Adipose tissue (tissue), 3 donors: ENCODE measurements at places on chromosomes 1 and 21. TPM values are rescaled to one million over a fixed set of nuclear protein-coding genes. Genes with fewer than 3 reads are reported as not detected.

The KIF17 gene
- polyA plus RNA-seq, result 4.2 TPM

The CDK11B gene
- 17.6 TPM for polyA plus RNA-seq

The SLC6A9 gene
- 2.2 TPM for polyA plus RNA-seq

The GJA5 gene
- polyA plus RNA-seq, result 16.8 TPM

The DEPDC1 gene
- polyA plus RNA-seq, result 0.04 TPM

The NTNG1 gene
- 0.43 TPM for polyA plus RNA-seq

The GJA9 gene
- polyA plus RNA-seq, result 0.04 TPM

The ESPN gene
- polyA plus RNA-seq, result 0.20 TPM

The FMO2 gene
- 79.6 TPM for polyA plus RNA-seq

The PROX1 gene
- 0.49 TPM for polyA plus RNA-seq

The TNNT2 gene
- 23.8 TPM for polyA plus RNA-seq

The BMP8A gene
- polyA plus RNA-seq, result not detected

The ACTA1 gene
- polyA plus RNA-seq, result 1.6 TPM

The ZBTB7B gene
- 55.4 TPM for polyA plus RNA-seq

The WDR3 gene
- polyA plus RNA-seq, result 7.2 TPM

The ADAMTS4 gene
- 37.3 TPM for polyA plus RNA-seq

The DTL gene
- 0.14 TPM for polyA plus RNA-seq

The CFHR3 gene
- polyA plus RNA-seq, result 0.45 TPM

The SPRR4 gene
- not detected for polyA plus RNA-seq

The OR6N2 gene
- polyA plus RNA-seq, result not detected

The TGFB2 gene
- polyA plus RNA-seq, result 1.7 TPM

The GJA8 gene
- not detected for polyA plus RNA-seq

The ELF3 gene
- polyA plus RNA-seq, result 16.5 TPM
